ENCODE measurements at places on chromosomes 2 and 18.

- DNase-seq: no peak
Measured at GRCh38 chr2:6963727-6964126, 46.5 kb downstream of the RNF144A start.

DNA sequence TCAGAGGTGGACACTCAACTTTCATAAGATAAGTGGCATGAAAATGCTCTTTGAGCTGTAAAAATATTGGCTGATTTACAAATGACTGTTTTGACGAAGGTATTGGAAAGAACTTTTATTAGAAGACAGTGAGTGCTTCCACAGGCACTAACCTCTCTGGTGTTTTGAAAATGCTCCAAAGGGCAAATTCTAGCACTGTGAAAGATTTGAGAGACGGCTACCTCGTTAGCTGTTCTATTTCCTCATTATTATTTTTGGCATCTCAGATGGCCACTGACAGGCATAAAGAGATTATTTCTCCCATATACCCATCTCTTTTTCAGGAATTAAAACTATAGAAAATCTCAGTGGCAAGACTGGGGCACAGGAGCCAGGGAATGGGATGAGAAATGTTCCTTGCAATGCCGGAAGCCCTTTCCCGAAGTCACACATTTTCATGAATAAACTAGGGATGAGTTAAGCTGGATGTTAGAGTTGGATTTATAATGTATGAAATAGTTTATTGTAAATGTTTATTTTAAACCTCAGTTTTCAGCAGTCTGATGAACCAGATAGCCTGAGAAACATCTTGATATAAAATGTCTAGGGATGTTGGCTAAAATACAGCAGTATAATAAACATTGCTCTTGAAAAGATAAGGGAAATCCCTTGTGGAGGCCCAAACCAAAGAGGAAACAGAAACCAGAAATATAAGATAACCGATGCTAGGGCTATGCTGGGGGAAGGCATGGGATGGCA lies 175.7 kb downstream of the ASB1 start:
- no peak for DNase-seq

- no peak for DNase-seq
Measured at GRCh38 chr18:28905509-28905908, 728.6 kb upstream of the CDH2 start.

DNA sequence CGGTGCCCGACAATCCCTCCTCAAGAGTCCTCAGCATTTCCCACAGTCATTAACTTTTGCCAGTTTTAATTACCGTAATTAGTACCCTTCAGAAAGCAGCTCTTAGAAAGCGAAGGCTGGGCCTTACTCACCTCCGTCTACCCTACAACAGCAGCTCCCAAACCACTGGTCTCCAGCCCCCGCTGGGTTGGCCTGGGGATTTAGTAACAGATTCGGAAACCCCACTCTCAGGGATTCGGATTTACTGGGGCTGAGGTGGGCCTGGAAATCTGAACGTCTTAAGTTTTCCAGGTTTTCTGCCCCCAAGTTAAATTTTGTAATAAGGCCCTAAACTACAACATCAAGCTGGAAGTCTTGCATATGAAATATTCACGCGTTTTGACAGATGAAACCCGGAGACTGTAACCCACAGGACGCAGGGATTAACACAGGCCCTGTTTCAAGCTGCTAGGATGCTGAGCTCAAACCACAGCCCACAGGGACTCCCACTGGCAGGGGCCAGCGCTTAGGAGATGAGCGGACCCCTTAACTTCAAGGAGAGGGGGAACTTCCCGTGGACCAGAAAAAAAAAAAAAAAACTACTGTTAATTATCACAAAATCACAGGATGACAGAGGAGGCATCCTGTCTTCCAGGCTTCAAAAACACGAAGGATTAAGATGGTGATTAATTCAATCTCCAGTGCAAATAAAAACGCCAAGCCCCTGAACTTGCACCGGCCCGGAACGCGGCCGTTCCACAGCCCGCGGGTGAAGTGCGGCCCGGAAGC lies 985 bp downstream of the ILKAP start:
- no peak for DNase-seq

GRCh38 chr2:23487735-23488492 lies 102.9 kb downstream of the KLHL29 start:
- no peak for DNase-seq

DNA sequence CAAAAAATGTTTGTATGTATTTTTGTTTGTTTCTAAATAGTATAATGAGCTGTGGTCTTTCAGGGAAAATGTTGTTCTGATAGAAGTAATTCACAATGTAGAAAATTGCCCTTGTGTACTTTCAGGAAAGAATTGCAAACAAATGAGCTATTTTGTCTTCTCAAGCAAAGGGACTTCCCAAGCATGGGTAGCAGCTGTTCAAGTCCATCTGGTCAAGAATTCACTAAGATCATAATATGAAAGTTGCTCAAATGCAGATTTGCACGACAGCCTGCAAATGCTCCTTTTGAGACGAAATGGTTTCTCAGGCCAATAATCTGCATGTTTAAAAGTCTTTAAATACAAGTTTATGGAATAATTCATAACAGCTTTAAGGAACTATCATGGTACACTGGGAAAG lies 51.9 kb upstream of the HNMT start:
- no peak for DNase-seq

DNA sequence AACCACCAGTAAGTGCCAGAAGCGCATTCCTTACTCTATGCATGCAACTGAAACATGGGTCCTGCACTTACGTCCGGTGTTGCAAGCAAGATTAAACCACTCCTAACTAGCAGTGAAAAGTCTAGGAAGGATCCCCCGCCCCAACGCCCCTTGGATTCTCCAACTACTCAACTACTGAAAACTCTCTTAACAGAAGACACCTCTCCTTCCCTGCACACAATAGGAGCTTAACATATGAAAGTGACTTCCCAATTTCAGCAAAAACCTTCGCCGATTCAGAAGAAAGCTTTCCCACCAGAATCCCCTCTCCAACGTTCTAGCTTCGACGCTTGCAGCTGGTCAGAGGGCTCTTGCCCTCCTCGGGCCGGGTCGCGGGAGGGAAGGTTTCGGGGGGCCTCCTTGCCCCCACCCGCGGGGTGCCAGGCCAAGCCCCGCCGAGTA lies 578 bp downstream of the IWS1 start:
- DNase-seq: no peak

DNA sequence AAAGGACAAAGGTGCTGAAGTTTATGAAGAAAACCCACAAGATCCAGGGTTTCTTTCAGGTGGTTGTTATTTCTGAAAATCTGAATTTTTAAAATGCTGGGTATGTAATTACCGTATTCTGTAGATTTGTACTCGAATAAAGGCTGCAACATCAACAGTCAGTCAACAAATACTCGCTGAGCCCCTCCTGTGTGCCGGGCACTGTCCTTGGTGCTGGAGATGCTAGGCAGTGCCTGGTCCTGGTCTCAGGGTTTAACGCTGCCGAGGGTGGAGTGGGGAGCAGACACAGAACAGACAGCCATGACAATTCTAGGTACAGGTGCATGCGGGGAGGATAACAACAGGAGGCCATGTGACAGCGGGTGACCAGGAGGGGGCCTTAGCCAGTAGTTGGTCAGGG lies 27.2 kb upstream of the PDIA6 start:
- no peak for DNase-seq

- no peak for DNase-seq
Measured at GRCh38 chr2:217938036-217938435, 64.8 kb downstream of the TNS1 start.

- DNase-seq: no peak
Measured at GRCh38 chr18:46574000-46574742, 82.8 kb downstream of the LOXHD1 start.

GRCh38 chr18:25701821-25702220 lies 349.9 kb upstream of the ZNF521 start:
- no peak for DNase-seq

- no peak for DNase-seq
Measured at GRCh38 chr2:1309507-1309906, 103.8 kb upstream of the TPO start.

DNA sequence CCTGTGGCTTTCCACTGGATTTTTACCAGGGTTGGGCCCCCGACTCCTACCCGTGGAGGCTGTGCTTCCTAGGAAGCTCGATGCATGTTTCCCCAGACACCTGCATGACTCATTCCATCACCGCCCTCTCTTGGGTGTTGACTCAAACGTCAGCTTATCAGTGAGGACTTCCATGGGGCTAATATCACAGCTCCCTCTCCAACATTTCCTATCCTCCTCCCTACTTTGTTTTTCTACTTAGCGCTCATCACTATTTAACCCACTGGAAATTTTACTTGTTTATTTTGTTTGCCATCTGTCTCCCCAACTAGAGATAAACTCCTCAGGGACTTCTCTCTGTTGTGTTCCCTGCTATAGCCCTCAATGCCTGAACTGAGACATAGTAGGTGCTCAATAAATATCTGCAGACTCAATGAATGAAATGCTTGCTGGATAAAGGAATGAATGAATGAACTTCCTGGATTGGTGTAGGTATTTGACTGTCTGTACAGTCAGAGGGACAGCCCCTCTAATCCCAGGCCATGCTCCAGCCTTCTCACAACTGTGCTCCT lies 89.7 kb upstream of the MSH2 start:
- no peak for DNase-seq

DNA sequence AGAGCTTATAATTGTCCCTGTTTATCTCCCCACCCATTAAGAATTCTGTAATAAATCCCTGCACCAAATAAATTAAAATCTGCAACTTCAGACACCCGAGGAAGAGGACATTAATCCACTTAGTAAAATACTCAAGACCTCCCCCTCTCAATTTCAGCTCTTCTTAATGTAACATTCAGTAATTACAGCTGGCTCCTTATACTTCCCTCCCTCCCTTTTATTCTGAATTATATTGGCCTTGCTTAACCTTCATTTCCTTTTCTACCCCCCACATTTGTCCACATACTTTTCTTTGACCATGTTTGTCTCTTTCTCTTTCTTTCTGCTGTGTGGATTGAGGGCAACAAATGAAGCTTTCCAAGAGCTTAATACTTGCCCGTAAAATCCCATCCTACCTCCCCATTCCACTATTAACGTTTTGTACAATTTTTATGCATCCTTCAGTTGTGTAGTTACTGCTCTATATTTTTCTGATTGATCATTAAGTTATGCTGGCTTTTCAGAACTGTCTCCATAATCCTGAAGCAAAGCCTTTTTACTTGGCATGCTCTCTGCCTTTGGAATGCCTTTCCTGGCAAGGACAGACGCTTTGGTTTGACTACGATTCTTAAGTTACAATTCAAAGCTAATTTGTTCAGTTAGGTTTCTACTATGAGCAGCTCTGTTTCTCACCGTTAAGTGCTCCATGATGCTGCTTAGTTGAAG lies 580.1 kb downstream of the ZEB2 start:
- DNase-seq: no peak

- DNase-seq: no peak
Measured at GRCh38 chr2:159758239-159758638, 39.8 kb downstream of the CD302 start.

DNA sequence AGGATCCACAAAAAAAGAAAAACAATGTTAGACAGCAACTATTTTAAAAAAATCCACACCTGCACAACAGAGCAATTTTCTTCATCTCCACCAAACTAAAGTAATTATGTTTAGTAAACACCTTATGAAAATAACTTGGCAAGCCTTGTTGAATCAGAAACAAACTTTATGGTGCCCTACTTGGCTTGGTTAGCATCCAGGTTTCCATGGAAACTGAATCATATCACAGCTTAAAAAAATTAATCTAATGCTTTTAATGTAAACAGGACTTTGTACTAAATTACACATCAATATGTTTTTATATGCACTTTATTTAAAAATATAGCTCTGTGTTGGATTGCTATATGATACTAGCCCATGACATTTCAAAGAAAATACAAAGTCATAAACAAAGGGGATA lies 1882.4 kb downstream of the SUCLG1 start:
- DNase-seq: no peak

- no peak for DNase-seq
Measured at GRCh38 chr18:57447154-57447621, 12.0 kb downstream of the ONECUT2 start.

DNA sequence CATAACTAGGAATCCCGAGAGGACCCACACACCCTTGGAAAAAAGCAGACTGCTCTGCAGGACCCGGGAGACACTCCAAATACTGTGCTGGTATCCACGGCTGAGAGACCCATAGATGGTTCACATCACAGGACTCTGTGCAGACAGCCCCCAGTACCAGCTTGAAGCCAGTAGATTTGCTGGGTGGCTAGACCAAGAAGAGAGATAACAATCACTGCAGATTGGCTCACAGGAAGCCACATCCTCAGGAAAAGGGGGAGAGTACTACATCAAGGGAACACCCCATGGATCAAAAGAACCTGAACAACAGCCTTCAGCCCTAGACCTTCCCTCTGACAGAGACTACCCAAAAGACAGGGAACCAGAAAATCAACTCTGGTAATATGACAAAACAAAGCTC lies 223.8 kb upstream of the LRATD1 start:
- DNase-seq: no peak

DNA sequence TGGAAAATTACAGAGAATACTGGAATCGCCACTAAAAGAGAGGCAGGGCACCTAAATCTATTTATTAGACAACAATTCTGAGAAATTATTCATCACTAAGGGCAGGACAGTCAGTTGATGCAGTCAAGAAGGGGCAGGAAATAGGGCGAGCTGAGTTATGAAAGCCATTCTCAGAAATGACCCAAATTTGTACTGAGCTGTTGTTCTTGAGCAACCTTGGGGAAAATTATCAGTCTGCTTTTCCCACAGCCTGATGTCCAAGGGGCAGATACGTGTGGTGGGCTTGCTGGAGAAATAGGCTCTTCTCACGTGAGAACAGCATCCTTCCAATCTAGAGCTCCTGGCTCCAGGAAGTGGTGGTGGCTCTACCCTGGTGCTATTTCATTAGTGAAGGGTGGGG lies 38.6 kb downstream of the STON1 start:
- no peak for DNase-seq

GRCh38 chr2:236748385-236748784 lies 178.8 kb downstream of the ACKR3 start:
- DNase-seq: no peak

DNA sequence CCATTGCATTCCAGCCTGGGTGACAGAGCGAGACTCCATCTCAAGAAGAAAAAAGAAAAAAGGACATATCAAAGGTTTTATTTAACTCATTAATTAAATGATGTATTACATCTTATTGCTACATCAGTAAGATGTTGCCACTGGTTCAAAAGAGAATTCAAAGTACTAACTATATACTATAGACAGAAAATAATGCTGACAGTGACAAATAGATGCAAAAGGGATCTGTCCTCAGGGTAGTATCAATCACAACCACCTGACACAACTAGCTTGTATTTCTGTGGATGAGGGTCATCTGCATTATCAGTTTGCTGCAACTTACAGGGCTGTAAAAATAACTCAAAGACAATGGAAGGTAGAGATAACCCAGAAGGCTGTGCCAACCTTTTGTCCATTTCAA lies 16.4 kb upstream of the CREG2 start:
- no peak for DNase-seq

DNA sequence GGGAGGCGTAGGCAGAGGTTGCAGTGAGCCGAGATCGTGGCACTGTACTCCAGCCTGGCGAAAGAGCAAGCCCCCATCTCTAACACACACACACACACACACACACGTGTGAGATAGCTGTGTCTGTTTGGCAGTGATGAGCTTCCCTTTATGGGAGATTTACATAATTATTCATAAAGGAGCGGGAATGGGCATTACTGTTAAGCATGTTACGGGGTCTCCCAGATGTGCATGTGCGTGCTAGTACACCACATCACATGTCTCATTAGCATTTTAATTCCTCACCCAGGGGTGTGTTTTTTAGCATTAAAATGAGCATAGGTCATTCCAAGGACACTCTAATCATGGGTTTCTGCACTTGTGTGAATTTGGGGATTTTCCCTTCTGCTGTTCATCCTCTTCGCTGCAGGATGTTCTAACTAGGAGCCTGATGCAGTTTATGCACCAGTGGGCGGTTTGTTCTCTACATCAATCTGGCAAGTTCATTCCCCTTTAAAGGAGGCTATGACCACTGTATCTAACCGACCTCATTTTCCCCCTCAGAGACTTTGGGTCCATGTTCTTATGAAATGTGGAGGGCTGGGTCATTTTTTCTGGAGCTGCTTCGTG lies 1.0 kb upstream of the FAM178B start:
- DNase-seq: no peak

Measured in NCI-H1436 treated with DMSO at 0.1 percent for 48 hours (cell line).